ENCODE measurements at places on chromosomes 5 and 9.
A peak's percentile ranks its signal among the peaks of the same experiment; 100 is the strongest.

- DNase-seq = peak; percentile 39
Observed at GRCh38 chr5:113212244-113212920, 222.4 kb downstream of the TSSK1B start.

GRCh38 chr9:128634651-128635262, 21.9 kb downstream of the DYNC2I2 start:
- no peak for DNase-seq

DNA sequence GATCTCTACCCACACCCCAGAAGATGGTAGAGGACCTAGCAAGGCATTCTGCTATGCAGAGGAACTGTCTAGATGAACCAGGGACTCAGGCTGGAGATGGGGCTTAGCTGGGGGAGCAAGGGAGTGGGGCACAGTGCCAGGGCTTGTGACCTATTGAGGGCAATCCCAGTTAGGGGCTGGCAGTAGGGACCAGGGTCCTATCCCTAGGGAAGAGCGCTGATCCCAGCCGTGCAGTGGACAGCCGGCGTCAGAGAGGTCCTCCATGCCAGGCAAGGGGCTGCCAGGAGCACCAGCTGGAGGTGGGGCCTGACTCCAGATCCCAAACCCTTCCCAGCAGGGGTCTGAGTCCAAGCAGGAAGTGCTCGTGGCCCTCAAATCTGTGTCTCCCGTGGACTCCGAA, 52.7 kb upstream of the NEURL1B start:
- DNase-seq = no peak

DNA sequence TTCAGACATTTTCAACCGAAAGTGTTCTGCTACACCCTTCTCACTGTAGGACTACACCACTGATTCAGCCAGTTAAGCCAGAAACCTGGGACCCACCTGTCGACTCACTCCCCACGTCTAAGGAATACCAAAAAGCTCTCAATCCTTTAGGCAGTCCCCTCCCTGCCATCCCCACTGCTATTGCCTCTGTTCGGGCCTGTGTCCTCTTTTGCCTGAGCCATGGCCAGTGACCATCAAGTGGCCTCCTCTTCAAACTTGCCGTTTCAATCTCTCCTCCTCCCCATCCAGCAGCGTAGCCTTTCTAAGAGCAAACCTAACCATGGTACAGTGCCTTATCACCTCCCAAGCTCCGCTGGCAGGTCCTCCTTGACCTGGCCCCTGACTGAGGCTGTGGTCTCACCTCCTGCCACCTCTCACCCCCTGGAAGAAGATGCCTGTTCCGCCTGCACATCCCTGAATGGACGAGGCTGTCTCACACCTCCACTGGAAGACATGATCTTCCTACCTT, 64.1 kb downstream of the GALNT12 start:
- no peak for DNase-seq

DNA sequence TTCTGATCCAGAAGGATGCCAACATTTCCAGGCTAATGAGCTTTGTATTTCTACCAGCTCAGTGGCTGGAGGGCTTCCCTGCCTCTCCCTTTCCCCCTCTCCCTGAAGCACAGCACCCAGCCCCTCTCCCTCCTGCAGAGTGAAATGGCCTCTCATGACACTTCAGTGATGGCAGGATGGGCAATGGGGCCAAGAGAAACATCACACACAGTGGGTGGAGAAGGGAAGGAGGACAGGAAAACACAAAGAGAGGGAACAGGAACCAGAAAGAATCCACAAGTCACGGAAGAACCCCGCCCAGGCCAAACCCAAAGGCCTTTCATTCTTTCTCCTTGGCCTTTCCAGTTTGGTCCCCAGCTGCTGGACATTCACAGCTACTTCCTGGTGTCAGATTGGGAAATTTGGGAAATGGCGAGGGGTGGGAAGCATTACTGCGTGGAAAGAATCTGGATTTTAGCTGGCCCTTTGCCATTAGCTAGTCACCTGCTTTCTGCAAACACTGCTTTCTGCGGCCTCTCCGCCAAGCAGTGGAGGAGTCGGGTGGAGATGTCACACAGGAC, 82.6 kb downstream of the GLDC start:
- no peak for DNase-seq

All from esophagus muscularis mucosa (tissue), 4 donors.